B cell (primary cell): ENCODE measurements at places on chromosomes 6 and 20. TPM values are rescaled to one million over a fixed set of nuclear protein-coding genes. Genes with fewer than 3 reads are reported as not detected.

Gene TPBG
- total RNA-seq, result not detected in 2 replicates

Gene NOX3
- total RNA-seq, result not detected in 2 replicates

Gene MYB
- total RNA-seq, result 1.1 and 1.4 TPM in 2 replicates

- no peak overlapping the region for H3K4me3 ChIP-seq
- no peak overlapping the region for H3K27ac ChIP-seq
- no peaks in the 10 kb centered on the region for H3K27me3 ChIP-seq
Measured at GRCh38 chr6:10993896-10994295, 50.2 kb downstream of the ELOVL2 start.

- H3K4me1 ChIP-seq, result no peaks in the 10 kb centered on the region
- no peaks in the 10 kb centered on the region for H3K36me3 ChIP-seq
- H3K4me3 ChIP-seq, result no peak overlapping the region
- no peaks in the 10 kb centered on the region for H3K27me3 ChIP-seq
- no peak for DNase-seq
Measured at GRCh38 chr6:133635447-133635846, 253.5 kb upstream of the TCF21 start.
